ENCODE measurements at places on chromosomes 1 and 21.

DNA sequence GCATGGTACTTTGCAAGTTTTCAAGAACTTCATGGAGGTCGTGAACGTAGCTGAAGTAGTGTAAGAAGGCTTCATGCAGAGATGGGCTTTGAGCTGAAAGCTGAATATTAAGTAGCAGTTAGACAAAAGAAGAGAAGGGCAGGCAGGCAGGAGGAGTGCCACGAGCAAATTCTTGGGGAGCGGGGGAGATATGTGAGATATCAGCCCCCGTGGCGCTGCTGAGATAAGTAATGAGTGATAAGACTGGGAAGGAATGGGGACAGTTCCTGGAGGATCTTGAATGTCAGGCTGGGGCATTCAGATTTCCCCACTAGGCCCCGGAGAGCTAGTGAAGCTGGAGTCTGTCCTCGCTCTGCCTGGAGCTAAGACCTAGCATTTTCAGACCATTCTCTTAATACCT, 27.9 kb upstream of the KIRREL1 start:
- DNase-seq: no peak

- no peak for DNase-seq
These were observed 1887.4 kb downstream of the NCAM2 start for GRCh38 chr21:22885614-22886013.

DNA sequence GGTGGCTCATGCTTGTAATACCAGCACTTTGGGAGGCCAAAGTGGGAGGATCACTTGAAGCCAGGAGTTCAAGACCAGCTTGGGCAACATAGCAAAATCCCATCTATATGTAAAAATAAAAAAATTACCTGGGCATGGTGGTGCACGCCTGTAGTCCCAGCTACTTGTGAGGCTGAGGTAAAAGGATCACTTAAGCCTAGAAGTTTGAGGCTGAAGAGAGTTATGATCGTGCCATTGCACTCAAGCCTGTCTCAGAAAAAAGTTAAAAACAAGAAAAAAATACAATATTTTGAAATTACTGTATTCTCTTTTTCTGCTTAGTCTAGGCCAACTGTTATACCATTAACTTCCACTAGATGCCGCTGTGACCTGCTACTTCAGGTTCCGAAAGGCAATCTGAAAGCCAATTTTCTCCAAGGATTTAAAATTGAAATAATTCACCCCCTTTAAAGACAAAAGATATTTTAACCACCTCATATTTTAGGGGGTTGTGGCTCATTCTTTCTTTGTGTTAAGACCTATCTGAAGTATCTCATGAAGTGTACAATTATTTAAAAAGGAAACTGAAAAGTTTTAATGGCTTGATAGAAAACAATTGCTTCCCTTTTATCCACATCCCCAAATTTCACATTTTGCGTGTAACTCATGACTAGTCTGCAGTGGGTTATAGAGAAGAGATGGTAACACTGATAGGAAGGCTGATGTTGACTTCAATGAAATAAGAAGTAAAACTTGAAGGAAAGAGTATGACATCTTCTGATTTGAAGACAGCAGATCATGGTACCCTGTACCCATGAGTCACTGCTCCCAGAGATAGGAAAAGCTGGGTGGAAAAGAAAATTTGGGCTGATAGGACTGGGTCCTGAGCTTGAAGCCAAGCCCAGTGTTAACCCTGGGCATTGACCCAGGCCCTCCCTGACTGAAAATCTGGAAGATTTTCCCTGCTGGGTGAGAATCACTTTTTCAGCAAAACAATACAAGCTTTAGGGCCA, 24.4 kb upstream of the CLDN14 start:
- no peak for DNase-seq

DNA sequence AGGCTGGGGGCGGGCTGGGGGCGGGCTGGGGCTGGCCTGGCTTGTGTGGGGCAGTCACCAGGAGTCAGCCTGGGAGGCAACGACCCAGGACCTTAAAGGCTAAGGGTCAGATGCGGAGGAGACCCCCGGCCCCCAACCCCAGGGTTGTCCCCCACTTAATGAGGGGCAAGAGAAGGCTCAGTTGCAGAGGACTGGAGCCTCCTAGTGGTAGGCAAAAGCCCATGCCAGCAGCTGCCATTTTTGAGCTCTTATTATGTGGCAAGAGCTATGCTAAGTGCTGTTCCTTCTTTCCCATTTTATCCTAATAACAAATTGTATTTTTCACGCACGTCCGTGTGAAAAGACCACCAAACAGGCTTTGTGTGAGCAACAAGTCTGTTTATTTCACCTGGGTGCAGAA, 8.0 kb downstream of the KIAA1614 start:
- DNase-seq: no peak

DNA sequence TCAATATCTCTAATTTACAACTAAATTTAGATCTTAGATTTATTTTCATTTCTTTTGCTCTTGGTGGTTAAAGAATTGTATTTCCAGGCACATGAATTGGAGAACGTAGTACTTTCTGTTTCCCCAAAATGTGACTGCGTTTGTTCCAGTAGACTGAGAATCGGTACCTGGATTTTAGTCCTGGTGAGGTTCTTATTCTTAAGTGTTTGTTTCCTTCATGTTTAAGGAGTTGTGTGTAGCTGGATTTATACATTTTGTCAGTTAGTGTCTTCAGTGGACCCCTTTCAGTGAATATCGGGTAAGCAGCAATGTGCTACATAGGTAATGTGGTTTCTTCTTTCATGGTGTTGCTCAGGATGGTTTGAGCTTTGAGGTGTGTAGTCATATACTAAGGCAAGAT, 6.8 kb downstream of the MIER1 start:
- DNase-seq: no peak

GRCh38 chr1:118084400-118084799, 100.6 kb downstream of the SPAG17 start:
- no peak for DNase-seq

- no peak for DNase-seq
These were observed 125.4 kb downstream of the TBX15 start for GRCh38 chr1:118862755-118863154.

- no peak for DNase-seq
These were observed 86.1 kb downstream of the SLC16A1 start for GRCh38 chr1:112869895-112870294.

DNA sequence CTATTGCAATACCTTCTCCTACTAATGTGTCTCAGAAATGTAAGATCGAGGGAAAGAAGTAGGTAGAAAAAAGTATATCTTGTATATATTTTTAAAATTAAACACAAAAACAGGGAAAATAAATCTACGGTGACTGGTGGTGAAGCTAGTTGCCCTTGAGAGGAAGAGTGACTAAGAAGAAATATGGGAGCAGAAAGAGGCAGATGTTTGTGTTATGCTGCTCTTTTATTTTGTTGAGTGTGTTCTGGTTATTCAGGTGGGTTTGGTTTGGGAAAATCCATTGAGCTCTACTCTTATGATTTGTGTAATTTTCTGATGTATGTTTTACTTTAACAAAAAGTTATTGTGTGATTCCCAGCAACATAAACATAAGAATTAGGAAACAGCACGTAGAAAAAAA, 444.9 kb upstream of the B3GALT2 start:
- no peak for DNase-seq

DNA sequence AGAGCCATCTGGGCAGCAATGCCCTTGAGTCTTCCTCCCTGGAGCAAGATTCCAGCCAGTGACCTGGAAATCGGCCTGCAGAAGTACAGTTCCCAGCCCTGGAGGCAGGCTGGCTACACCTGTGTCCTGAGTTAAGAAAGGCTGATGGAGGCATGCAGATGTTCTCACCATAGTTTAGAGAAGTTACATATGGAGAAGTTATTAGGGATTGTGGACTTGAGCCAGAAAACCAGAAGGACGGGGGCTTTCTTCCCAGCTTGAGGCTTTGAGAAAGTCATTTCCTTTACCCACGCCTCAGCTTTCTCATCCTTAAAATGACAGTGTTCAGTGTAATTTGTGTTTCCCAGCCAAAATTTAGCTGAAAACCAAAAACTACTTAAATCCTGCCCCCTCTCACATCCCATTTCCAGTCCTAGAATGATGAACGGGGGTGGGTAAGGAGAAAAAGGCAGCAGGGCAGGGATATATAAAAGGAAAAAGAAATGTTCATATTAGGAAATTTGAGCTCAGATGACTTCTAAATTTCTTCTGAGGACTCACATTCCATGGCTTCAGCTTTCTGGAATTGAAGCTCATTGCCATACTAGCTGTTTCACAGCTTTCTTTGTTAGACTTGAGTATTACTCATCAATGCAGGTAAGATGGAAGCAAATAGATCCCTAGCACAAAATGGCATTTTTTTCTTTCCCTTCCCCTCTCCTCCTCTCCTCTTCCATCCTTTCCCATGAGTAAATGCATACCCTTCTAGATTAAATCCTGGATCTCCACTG, 14.4 kb upstream of the C8B start:
- no peak for DNase-seq

DNA sequence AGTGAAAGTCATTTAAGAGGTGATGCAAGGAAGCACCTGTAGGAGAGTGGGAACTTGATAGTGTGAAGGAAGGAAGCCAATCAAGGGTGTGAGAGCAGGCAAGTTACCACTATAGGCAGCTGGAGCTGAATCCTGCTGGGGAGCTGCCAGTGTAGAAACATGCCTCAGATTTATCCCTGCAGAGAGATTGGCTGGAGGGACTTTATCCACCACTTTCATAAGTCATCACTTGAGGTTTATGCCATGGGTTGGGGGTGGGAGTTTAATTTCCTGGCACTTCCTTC, 443.6 kb downstream of the PLPP3 start:
- DNase-seq: no peak

DNA sequence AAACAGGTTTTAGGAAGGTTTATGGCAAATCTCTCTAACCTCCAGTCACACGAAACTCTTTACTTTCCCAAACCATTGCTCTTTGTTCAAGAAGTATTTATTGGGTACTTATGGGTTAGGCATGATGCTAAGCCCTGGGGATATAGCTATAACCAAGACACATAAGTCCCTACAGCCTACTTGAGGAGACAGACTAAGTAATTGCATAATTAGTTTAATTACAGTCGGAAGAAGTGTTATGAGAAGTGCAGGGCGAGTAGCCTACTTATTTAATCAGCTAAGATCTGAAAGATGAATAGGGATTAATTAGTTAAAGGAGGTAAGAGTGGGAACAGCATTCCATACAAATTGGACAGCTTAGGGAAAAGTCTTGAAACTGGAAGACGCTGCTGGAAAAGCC, 13.2 kb upstream of the NASP start:
- DNase-seq: no peak

GRCh38 chr1:220011620-220012019, 34.7 kb downstream of the EPRS1 start:
- DNase-seq: no peak

DNA sequence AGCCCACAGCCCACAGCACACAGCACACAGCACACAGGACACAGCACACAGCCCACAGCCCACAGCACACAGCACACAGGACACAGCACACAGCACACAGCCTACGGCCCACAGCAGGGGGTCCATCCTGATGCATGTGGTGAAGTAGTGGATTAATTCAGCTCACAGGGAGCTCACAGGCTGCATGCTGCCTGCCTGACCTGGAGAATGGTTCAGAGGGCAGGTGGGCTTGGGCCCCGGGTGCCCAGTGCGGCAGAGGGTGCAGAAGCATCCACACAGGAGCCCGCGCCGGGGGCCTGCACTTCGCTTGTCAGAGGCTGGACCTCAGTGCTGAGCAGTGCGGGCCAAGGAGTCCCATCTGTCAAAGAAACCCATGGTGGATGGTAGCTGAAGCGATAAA, 21.1 kb upstream of the AJAP1 start:
- DNase-seq: no peak

- peak; percentile 84 for DNase-seq
These were observed 3.5 kb upstream of the TIAM1 start for GRCh38 chr21:31347435-31348032.

DNA sequence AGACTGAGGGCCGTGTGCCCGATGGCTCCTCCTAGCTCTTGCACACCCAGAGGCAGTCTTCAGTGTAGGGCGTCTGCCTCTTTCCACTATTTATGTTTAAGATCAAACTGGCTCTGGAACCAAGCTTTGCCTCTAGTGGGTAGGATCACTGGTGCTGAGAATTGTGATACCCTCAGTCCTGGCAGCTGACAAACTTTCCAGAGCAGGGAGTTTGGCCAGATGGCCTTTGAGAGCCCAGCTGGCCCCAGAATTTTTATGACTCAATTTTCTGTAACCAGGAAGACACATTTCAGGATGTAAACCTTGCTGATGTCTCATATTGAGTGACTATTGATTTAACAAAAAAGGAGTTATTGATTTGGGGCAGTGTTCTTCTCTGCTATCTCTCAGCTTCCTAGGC, 6.7 kb downstream of the COQ8A start:
- no peak for DNase-seq

DNA sequence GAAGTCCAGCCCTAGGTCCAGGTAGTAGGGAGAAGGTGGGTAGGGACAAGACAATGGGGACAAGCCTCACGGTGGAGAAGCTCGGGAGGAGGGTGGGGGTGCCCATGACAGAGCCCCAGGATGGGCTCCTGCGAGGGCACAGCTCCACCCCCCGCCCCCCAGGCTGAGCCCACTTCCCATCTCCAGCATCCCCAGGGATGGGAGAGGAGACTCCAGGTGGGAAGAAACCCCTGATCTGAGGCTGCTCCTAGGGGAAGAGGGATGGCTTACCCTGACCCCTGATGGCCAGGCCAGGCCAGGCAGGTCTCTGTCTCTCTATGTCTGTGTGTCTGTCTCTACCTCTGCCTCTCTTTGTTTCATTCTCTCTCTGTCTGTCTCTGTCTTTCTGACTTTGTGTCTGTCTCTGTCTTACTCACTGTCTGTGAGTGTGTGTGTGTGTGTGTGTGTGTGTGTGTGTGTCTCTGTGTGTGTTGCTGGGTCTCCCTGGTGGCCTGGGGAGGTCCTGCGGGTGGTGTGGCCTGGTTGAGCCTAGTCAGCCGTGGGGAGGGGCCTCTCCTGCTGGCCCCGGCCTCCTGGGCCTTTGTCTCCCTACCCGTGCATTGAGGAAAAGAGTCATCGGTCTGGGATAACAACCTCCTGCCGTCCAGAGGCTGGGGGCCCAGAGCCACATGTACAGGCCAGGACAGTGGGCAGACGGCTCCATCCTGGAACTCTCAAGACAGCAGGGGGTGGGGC, 45.7 kb downstream of the WNT9A start:
- DNase-seq: no peak

DNA sequence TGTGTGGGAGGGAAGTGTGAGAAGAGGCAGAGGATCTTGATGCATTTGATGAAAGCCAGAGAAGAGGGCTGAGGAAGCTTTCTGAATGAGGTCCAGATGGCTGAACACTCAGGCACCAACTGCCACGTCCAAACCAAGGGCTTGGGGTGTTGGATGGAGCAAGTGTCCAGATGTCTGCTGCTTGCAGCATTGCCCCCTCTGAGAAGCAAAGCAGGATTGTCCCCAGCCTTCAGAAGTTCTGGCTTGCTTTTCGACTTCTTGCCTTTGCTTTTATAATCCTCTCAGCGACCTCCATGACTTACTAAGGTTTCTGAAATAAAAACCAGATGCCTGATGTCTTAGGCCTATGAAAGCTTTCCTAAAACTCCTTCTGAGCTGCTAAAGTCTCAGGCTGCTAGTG, 182.5 kb downstream of the HUNK start:
- no peak for DNase-seq

- no peak for DNase-seq
These were observed 116.7 kb downstream of the CDC7 start for GRCh38 chr1:91617285-91617765.

DNA sequence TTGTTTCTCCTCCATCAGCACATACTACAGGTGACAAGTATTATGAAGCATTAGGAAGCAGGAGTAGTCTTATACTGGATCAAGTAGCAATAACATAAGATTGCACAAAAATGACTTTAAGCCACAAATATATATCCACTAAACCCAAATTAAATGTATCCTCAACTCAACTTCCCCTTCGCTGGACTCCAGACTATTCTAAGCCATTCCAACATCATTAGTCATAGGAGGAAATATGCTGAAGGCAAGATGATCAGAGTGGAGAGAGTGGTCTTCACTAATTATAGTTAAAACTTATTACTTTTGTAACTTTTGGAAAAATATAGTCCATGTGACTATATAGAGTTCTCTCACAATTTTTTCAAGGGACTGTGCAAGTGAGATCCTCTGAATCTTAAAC, 390.7 kb upstream of the ZP4 start:
- no peak for DNase-seq
